Nephron progenitor cell (in vitro differentiated cells): ENCODE measurements at places on chromosomes 4 and X.

DNA sequence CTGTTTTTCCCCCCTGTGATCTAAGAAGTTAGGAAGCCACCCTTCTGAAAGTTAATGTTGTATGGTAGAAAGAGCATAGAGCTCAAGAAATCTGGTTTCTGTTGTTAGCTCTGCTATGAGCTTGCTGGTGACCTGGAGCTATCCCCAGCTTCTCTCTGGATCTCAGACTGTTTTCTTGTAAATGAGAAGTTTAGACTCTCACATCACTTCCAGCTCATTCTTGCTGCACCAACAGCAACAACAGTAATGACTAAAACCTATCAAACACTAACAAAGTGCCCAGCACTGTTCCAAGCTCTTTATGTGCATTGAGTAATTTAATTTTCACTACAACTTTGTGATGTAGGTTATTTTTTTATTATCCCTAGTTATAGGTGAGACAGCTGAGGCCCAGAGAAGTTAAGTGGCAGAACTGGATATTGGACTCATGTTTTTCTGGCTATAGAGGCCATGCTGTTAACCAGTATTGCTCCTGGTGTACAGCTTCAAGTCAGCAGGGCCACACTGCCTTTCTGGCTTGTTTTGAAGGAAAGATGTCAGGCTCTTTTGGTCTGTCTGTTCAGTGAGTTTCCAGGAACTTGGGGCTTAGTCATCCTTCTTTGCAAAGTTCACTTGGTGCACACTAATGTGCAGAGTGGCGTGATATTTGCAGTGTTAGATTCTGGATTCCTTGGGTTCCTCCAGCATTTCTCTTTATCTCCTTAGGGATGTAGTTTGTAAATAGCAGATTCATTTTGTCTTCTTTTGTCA lies 27.8 kb upstream of the TMEM164 start:
- H3K4me3 ChIP-seq = no peak overlapping the region
- DNase-seq = no peak
- H3K27me3 ChIP-seq = peaks cover 10% of the 10 kb centered on the region
- no peaks in the 10 kb centered on the region for H3K4me1 ChIP-seq
- no peak overlapping the region for H3K27ac ChIP-seq

DNA sequence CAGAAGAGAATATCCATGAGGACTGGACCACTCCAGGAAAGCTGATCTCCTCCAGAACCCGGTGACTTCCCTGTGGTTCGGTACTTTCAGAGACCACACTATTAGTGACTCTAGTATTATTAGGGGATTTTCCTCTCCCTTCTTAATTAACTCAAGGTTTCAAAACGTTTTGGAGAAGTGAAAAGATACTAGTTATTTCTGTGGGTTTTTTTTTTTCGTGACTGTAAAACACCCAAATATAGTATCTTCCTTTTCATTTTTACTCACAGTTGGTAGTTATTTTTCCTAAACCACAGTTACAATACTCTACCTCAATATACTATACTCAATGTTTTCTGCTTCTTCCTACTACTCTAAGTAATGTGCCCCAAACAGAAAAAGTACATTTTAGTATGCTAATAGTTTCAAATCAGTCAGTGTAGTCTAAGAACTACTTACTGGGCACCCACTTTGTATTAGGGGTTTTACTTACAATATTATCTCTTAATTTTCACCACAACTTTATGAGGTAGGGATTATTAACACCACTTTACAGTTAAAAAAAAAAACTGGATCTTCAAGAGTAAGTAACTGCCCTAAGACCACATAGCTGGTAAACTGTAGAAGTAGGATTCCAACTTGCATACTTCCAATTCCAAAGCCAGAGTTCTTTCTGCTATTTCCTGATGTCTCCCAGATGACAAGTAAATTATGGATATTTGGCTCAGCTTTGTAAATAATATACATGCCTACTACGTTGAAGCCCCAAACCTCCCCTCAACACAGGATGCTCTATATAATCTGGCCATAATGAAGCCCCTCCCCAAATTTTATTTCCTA lies 45.0 kb downstream of the SLC9A7 start:
- H3K4me3 ChIP-seq = no peak overlapping the region
- no peaks in the 10 kb centered on the region for H3K36me3 ChIP-seq
- DNase-seq = no peak
- H3K27ac ChIP-seq = no peak overlapping the region
- H3K27me3 ChIP-seq = peaks cover 6% of the 10 kb centered on the region

GRCh38 chr4:8552024-8552423 lies 28.2 kb upstream of the GPR78 start:
- no peak overlapping the region for H3K4me3 ChIP-seq
- DNase-seq = no peak
- H3K27me3 ChIP-seq = peaks cover 33% of the 10 kb centered on the region
- no peak overlapping the region for H3K27ac ChIP-seq
- no peaks in the 10 kb centered on the region for H3K36me3 ChIP-seq

GRCh38 chrX:72306085-72306801 lies 529 bp upstream of the CITED1 start:
- H3K4me1 ChIP-seq = peaks cover 27% of the 10 kb centered on the region
- peaks cover 27% of the 10 kb centered on the region for H3K27me3 ChIP-seq
- peak overlapping the region; percentile 90 for H3K4me3 ChIP-seq

GRCh38 chrX:134636851-134637250 lies 21.4 kb downstream of the PLAC1 start:
- H3K27ac ChIP-seq = peak overlapping the region; percentile 68
- H3K4me3 ChIP-seq = no peak overlapping the region
- no peaks in the 10 kb centered on the region for H3K36me3 ChIP-seq
- H3K27me3 ChIP-seq = peaks cover 11% of the 10 kb centered on the region
- DNase-seq = no peak

DNA sequence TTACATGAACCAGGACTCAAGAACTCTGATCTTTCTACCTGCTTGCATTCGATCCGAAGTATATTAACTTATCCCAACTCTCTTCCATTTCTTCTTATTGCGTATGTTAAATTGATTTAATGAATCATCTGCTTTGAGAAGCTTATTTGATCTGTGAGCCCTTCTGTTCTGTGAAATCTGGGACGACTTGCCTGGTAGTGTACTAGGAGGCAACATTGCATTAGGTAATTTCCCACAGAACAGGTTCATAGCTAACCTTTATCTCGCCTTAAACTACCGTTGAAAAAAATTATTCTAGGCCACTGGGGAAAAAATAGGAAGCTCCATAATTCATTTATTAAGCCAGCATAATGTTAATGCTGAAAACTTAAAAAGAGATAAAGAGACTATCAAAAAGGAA lies 67.2 kb upstream of the MAB21L2 start:
- no peaks in the 10 kb centered on the region for H3K27me3 ChIP-seq
- no peak overlapping the region for H3K27ac ChIP-seq
- no peaks in the 10 kb centered on the region for H3K36me3 ChIP-seq
- no peak for DNase-seq
- H3K4me3 ChIP-seq = no peak overlapping the region

- H3K4me1 ChIP-seq = peaks cover 16% of the 10 kb centered on the region
- H3K27me3 ChIP-seq = no peaks in the 10 kb centered on the region
- peak overlapping the region; percentile 42 for H3K27ac ChIP-seq
- no peak overlapping the region for H3K4me3 ChIP-seq
- DNase-seq = no peak
- peaks cover 20% of the 10 kb centered on the region for H3K36me3 ChIP-seq
Measured at GRCh38 chr4:176357359-176358082, 37.8 kb downstream of the SPCS3 start.

DNA sequence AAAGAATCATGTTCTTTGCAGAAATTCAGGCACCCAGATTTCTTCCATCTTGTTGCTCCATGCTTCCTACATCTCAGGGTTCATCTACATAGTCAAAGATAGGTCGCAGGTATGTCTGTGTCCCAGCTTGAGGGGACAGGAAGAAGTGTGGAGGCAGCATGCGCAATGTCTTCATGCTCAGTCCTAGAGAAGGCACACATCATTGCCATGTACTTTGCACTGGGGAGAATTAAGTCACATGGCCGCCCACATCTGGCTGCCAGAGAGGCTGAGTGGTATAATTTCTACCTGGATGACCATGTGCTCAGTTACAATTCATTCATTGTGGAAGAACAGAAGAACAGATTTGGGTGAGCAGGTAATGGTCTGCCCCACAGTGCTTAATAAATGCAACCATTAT lies 54.1 kb downstream of the GAB1 start:
- DNase-seq = no peak
- H3K27ac ChIP-seq = no peak overlapping the region
- no peak overlapping the region for H3K4me3 ChIP-seq
- H3K4me1 ChIP-seq = peaks cover 44% of the 10 kb centered on the region
- peaks cover 8% of the 10 kb centered on the region for H3K36me3 ChIP-seq

GRCh38 chr4:48470570-48470969 lies 12.6 kb upstream of the SLC10A4 start:
- no peak for DNase-seq
- H3K27ac ChIP-seq = no peak overlapping the region
- no peaks in the 10 kb centered on the region for H3K4me1 ChIP-seq
- peaks cover 11% of the 10 kb centered on the region for H3K27me3 ChIP-seq
